ENCODE measurements at places on chromosomes 5 and 9.

DNA sequence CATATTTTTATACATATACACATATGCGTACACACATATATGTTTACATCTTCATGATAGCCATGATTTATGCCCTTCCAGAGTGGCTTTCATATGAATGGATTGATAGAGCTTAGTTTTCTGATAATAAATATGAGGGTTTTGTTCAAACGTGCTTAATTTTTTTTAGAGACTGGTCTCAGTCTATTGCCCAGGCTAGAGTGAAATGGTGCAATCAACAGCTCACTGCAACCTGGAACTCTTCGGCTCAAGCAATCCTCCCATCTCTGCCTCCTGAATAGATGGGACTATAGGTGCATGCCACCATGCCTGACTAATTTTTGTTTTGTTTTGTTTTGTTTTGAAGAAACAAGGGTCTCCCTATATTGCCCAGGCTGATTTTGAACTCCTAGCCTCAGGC, 48.6 kb upstream of the ZSWIM6 start:
- no peak for DNase-seq

- no peak for DNase-seq
These were observed 63.1 kb downstream of the CHD1 start for GRCh38 chr5:98865690-98866089.

GRCh38 chr9:81666123-81666522, 23.2 kb downstream of the TLE1 start:
- DNase-seq = no peak

- DNase-seq = no peak
These were observed 95.5 kb upstream of the IFNK start for GRCh38 chr9:27428551-27428950.

GRCh38 chr9:1673300-1673699, 341.8 kb upstream of the SMARCA2 start:
- no peak for DNase-seq

GRCh38 chr5:130762031-130762430, 403.0 kb downstream of the HINT1 start:
- no peak for DNase-seq

DNA sequence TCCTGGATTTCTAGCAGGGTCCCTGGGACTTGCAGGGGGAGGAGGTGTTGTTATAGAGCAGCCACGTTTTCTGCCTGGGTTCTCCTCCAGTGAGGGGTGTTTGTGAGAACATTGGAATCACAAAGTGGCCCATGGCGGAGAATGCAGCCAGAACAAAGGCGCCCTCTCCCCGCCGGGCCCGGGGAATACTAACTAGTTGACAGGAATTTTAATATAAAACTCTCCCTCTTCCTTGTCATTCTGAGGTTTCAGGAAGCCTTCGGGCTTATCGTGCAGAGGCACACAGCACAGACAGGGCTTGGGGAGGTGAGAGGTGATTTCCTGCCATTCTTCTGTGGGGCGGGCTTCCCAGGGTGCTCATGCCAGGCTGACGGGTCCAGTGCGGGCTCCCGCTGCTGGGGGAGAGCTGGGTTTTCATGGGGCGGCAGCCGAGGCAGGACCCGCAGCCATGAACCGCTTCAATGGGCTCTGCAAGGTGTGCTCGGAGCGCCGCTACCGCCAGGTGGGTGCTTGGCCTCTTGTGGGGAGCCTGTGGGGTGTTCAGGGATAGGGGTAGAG, 37.7 kb downstream of the RGS3 start:
- DNase-seq = no peak

GRCh38 chr9:95726756-95727155, 148.7 kb upstream of the ERCC6L2 start:
- DNase-seq = no peak

- no peak for DNase-seq
These were observed 3.6 kb upstream of the STING1 start for GRCh38 chr5:139486201-139486600.

GRCh38 chr5:167339205-167339604, 952.2 kb upstream of the WWC1 start:
- DNase-seq = no peak

GRCh38 chr5:158499075-158499891, 600.4 kb downstream of the EBF1 start:
- DNase-seq = no peak

Data from NCI-H2107 (cell line).